ENCODE measurements at places on chromosomes 5 and 9.
A peak's percentile ranks its signal among the peaks of the same experiment; 100 is the strongest.

DNA sequence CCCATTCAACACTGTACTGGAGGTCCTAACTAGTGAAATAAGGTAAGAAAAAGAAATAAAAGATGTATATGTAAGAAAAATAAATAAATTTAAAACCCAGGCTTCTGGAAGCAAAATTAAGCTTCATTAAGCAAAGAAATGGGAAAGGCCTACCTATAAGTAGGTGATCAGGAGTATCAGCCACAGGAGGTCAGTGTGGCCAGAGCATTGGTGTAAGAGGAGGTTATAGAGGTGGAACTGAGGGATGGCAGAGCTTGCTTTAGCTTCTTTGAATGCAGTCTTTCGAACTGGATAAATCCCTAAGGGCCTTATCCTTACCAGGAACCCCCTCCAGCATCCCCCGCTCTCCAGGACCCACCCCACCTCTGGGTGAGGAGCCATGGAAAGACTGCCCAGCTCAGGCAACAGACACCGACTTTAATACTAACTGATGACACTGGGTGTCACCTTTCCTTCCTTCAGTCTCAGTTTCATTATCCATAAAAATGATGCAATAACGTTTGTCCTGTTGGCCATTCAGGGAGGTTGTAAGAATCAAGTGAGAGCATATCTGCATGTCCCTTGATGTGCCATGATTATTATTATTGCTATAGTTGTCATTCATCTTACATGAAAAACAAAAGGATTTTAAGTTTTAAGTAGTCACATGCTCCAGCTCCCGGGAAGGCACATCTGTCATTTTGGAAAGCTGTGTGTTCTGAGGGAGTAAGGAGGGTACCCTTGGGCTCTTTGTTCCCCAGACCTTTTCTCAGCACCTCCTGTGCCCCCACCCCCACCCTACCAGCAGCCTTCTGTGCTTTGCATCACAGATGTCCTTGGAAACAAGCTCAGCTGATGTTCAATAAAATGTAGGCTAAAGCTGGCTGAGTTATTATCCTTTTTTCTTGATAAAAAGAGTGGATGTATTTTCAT, 50.8 kb upstream of the CTNNA1 start:
- no peak for DNase-seq

- DNase-seq: peak; percentile 27
Measured at GRCh38 chr5:134543820-134544614, 18.5 kb downstream of the JADE2 start.

DNA sequence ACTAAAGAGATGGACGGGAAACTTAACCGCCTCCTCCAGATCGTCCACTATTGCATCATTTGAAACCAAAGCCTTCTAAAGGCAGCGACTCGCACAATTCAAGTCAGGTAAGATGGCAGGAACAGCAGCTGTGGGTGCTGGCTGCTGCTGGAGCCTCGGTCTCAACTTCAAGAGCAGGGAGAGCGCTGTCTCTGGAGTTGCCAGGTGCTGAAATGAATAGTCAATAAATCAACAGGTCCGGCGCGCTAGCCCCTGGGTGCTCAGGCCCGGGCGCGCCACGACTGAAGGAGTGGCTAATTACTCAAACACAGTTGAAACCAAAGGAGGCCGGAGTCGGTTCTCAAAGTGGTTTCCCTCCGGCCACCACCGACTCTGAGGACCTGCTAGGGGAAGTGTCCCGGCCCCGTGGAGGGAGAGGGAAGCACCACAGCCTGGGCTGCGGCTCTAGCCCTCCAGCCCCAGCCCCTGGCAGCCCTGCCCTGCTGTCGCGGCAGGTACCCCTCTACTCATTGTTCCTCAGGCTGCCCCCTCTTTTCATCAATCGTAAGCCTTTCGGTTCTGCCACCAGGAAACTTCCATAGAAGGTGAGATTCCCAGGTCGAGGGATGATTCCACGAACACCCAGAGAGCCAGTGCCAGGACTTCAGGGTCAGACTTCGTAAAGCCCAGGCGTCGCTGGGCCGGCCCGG, 804 bp downstream of the TTC39B start:
- DNase-seq: peak; percentile 24

GRCh38 chr5:2550509-2550908, 201.0 kb downstream of the IRX2 start:
- no peak for DNase-seq

GRCh38 chr5:161966564-161966963, 101.0 kb upstream of the GABRG2 start:
- no peak for DNase-seq

DNA sequence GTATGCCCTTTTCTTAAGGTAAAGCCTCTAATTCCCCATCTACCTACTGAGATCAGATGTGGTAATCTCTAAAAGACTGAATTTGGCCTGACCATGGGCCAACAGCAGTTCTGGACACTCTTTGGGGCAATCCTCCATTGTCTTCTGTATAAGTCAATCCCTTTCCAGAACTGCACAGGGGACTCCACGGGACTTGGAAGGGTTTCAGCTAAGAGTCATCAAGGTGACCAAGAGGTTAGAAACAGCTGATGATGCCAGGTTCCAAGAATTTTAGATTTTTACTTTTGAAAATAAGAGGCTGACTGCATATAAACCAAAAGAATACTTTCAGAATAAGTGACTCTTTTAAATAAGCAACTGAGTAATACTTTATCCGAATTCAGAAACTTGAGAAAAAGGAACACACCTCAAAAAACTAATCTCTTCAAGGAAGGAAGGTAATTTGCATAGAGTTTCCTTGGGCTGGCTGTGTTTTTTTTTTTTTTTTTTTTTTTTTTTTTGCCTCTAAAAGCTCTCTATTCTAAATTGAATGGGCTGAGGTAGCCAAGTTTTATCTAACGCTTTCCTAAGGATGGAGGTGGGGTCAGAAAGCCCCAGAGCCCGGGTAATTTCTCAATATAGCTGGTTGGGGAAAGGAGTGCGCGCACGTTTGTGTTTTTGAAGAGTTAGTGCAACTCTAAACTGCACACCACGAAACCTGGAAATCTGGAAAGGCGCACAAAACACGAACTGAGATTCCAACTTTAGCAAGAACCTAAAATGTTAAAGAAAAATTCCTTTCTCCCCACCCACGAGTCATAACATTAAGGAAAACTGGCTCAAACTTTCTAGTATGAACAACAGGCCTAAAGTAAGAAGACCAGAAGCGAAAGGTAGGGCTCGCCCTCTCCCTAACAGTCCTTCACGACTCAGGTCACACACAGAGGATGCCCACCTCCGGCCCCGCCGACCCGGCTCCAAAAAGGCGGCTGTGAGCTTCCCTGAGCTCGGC, 1.3 kb downstream of the VCP start:
- no peak for DNase-seq

DNA sequence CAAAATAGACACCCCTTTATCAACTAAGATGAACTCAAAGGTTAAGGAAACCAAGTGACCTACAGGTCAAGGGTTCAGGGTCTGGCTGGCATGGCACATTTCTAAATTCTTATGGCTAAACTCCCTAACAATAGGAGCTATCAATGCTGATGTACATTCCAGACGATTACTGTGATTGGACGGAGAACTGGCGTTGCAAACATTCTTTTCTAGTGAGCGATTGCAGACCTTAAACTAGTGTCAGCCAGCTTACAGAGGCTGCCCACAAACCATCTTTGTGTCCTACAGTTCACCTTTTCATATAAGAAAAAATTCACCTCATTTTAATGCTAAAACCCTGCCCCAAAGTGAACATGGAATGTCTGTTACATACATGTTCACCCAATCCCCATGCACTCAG, 382.9 kb downstream of the MAT2B start:
- DNase-seq: no peak

GRCh38 chr5:9523090-9523823, 22.6 kb downstream of the SEMA5A start:
- no peak for DNase-seq

GRCh38 chr9:112135706-112136105, 39.4 kb downstream of the SUSD1 start:
- DNase-seq: no peak

GRCh38 chr5:132049093-132049492, 11.4 kb upstream of the IL3 start:
- DNase-seq: no peak

DNA sequence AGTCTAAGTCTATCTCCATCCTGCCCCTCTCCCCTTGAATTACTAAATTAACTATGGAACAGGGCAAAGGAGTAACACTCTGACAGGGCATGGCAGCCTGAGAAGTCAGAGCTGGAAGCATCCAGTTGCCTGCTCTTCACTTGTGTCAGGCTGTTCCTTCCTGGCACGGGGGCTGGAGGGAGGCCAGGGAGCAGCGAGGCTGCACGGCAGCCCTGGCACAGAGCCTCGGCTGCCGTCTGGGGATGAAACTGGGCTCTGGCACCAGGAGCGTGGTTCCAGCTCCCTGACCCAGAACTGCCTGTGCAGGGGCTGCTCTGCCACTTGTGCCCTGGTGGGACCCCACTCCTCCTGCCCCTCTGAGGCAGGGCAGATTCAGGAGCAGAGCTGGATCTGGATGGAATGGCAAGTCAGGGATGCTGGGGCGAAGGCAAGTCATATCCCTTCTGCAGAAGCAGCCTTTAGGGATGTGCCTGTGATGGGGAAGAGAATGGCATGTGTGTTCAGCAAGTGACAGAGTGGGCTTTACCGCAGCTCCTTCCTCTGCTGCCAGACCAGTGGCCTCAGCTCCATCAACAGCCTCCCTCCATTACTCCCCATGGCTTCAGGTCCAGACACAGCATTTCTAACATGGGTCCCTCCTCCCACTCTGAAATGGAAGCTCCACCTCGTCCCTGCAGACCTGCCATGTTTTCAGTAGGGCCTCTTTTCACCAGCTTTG, 42.2 kb upstream of the PDE8B start:
- DNase-seq: no peak

GRCh38 chr5:149464796-149465489, 85.9 kb upstream of the IL17B start:
- DNase-seq: no peak

DNA sequence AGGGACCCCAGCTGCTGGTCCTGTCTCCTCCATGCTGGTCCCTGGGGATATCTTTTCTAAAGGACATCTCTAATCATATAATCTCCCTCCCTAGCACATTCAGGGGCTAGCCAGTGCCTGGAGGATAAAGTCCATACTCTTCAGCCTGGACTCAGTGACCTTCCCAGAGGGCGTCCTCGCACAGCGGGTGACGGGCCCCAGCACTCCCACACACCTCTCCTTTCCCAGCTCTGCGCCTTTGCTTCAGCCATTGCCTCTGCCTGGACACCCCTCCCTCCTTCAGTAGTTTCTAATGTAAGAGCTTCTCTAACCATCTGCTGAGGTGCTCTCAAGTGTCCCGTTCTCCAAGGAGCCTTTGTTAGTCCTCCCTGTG, 15.2 kb upstream of the TNIP1 start:
- DNase-seq: no peak

DNA sequence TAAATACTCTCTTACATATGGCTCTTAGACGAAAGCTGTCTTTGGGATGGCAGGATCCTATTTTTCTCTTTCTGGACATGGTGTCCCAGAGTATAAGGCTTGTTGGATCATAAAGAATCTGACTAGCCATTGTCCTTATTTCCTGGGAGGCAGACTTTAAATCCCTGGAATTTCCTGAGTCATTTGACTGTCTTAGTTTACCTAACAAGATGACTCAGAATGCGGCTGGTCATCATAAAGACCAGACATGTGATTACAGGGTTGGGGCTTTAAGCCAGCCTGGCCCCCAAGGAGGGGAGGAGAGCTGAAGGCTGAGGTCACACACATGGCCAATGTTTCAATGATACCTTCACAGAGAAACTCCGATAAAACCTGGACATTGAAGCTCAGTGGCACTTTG, 37.2 kb downstream of the FAM240B start:
- DNase-seq: no peak

DNA sequence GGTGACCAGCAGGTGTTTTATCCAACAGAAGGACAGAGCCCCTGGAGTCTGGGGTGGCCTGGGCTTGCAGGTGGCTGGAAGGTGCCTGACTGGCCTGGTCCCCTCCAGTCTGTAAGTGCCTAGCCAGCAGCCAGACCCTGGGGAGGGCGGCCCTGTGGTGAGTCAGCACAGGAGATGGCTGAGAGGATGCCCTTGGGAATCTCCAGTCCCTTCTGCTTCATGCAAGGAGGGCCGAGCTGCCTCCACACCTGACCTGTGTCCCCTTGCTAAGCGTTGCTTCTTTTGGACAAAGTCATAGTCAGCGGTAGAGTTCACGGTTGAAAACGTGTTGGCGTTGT, 20.2 kb downstream of the OBP2B start:
- no peak for DNase-seq

DNA sequence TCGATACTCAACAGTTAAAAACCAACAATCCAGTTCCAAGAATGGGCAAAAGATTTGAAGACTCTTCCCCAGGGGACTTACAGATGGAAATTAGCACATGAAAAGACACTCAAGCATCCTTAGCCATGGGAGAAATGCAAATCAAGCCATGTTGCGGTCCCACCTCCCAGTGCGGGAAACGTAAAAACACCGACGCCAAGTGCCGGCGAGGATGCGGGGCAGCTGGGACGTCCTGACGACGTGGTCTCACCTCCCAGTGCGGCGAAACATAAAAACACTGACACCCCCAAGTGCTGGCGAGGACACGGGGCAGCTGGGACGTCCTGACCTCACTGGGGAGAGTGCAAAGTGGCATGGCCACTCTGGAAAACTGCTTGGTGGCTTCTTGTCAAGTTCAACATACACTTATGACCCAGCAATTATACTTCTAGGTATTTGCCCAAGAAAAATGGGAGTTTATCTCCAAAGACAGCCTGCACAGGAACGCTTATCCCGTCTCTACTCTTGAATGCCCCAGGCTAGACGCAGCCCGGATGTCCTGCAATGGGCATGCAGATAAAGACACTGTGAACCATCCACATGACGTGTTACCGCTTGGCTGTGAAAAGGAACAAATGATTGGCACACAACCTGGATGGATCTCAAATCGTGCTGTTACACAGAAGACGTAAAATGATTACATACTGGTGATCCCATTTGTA, 60.1 kb upstream of the UBAC1 start:
- DNase-seq: no peak

GRCh38 chr9:120862452-120862851, 14.5 kb downstream of the PHF19 start:
- DNase-seq: no peak

GRCh38 chr5:1445689-1446601, 705 bp upstream of the SLC6A3 start:
- DNase-seq: no peak

- DNase-seq: no peak
Measured at GRCh38 chr5:56700711-56701110, 114.6 kb upstream of the MAP3K1 start.

DNA sequence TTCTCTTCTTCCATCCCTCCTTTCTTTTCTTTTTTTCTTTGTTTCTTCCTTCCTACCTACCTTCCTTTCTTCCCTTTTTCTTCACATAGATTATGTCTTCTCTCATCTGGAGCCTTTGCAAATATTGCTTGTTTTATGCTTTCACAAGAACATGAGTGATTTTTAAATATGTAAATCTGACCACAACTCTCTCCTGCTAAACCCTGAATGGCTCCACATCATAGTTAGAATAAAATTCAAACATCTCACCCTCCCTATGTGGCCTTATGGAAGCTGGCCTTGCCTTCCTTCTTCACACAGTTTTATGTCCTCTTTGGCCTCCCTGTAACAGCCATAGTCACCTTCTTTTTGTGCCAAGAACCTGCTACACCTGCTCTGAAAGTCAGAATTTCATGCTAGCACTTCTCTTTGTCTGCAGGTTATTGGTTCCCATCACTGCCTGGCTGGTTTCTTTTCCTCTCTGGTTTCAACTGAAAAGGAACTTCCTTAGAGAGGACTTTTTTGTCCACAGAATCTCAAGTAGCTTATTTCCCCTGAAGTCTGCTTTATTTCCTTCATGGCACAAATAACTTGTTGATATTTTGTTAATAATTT, 114.3 kb upstream of the TNC start:
- no peak for DNase-seq
